NCI-H1417 (cell line): ENCODE measurements at places on chromosomes 2 and 18.

- peak; percentile 33 for DNase-seq
These were observed 51.2 kb upstream of the ADAM23 start for GRCh38 chr2:206392118-206392517.

GRCh38 chr2:96344011-96344410, 8.4 kb downstream of the NCAPH start:
- DNase-seq, result no peak

- no peak for DNase-seq
These were observed 30.1 kb downstream of the RBKS start for GRCh38 chr2:27860111-27860510.

DNA sequence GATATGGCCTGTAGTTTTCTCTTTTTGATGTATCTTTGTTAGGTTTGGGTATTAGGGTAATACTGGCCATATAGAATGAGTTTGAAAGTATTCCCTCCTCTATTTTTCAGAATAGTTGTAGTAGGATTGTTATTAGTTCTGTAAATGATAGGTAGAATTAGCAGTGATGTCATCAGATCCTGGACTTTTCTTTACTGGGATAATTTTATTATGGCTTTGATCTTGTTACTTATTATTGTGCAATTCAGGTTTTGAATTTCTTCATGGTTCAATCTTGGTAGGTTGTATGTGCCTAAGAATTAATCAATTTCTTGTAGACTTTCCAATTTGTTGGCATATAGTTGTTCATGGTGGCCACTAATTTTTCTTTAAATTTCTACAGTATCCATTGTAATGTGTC, 916.6 kb downstream of the CCDC85A start:
- DNase-seq, result no peak

DNA sequence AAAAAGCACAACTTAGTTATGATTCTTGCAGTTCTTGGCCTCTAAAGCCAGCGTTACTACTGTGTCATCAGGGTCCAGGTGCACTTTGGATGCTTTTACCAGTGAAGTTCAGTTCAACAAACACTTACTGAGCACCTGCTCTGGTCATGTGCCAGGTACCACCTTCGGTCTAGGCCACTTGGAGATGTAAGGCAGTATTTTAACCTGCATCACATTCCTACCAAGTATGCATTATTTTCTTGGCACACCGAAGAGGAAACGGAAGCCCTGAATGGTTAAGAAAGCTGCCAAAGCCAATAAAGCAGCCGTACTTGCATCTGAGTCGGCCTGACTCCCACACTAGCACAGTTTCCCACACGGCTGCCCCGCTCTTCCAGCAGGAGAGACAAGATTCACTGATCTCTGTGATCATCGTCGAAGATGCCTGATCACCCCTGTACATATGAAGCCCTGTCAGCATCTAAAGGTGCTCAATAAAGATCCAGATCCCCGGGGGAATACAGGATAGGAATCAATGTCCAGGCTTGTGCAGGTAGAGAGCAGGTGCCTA, 427.1 kb downstream of the EIPR1 start:
- no peak for DNase-seq

DNA sequence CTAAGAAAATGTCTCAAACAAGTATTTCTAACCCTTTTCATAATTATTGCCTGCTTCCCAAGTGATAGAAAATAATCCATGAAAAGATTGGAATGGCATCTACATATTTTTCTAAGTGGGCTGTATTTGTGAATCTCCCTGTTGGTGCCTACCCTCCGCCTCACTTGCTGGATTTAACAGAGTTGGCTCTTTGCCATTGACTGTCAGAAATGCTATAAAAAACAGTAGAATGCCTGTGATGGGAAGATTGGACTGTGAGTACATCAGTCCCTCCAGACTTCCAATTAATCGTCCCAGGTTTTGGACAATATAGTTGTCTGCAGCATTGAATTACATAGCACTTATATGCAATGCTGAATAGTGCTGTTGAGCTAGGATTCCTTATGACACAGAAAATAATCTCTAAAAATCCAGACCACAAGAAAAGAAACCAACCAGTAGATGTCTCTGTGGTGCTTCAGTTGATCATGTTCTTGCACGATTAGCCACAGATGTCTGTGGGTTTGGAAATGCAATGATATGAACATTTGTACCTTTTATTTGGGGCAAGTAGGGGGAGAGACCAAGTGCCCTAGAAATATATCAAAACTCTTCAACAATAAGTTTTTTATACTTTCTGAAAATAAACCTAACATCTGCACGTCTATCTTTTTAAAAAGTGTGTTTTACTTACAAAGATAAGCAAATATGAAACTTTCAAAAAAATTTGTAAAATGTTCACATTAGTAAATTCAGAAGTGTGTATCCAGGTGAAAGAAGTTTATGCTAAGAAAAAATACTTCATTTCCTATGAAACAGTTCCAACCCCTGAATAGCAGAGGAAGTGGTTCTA, 88.5 kb downstream of the DYNAP start:
- peak; percentile 27 for DNase-seq

DNA sequence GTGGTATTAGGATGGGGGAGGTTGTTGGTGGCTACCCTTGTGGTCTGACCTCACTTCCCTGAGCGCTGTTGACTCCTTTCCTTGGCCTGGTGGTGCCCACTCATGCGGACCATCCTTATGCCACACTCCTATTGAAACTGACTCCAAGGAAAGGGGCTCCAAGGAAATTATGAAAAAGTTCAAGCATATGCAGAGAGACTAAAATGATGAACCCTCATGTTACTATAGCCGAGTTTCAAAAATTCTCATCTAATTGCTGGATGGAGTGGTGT, 96.2 kb upstream of the STPG4 start:
- no peak for DNase-seq

GRCh38 chr2:186201371-186201770, 284.7 kb upstream of the ZC3H15 start:
- no peak for DNase-seq

- peak; percentile 9 for DNase-seq
These were observed 90.4 kb upstream of the SLC35G4 start for GRCh38 chr18:11518788-11519685.

DNA sequence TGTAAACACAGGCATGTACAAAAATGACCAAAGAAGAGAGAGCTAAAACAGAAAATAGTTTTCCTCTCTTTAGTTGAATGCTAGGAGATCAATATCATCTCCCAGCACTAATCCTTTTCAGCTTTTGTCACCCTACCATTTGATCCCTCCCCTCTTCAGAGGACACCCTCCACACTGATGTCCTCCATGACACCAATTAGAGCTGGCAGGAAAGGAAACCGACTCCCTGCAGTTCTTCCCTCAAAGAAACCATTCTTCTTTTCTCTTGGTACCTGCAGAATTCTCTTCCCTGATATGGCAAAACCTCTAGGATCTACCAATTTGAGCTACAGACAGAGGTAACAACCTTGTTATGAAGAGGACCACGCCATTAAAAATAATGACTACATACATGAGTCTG, 5.3 kb downstream of the EPB41L3 start:
- no peak for DNase-seq

GRCh38 chr18:48820483-48821250, 130.1 kb downstream of the SMAD7 start:
- DNase-seq, result no peak

DNA sequence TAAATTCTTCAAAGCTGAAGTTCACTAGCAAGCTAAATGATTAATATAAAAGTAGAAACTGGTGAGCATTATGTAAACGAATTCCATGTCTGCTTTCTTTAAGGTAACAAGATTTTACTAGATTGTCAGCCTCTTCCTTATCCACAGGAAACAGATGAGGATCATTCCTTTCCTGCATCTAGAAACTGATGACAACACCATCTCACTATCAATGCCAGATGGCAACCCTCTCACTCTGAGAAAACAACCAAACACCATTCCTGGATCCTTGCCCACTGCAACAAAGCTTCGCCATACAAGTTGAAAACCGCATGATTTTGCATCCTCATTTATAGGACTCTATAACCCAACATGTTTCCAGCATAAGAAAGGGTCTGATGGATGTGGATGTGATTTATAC, 122.9 kb downstream of the ZNF521 start:
- peak; percentile 43 for DNase-seq

GRCh38 chr18:6323319-6323889, 91.3 kb downstream of the L3MBTL4 start:
- DNase-seq, result no peak

GRCh38 chr2:88896971-88897370, 205.5 kb downstream of the RPIA start:
- DNase-seq, result no peak

- DNase-seq, result no peak
These were observed 149.2 kb downstream of the DYSF start for GRCh38 chr2:71602581-71602980.

GRCh38 chr2:173298536-173299097, 56.1 kb upstream of the CDCA7 start:
- no peak for DNase-seq

- DNase-seq, result no peak
These were observed 1085.6 kb downstream of the SOCS6 start for GRCh38 chr18:71374294-71375000.

GRCh38 chr18:32724071-32724749, 48.6 kb downstream of the KLHL14 start:
- DNase-seq, result peak; percentile 67

DNA sequence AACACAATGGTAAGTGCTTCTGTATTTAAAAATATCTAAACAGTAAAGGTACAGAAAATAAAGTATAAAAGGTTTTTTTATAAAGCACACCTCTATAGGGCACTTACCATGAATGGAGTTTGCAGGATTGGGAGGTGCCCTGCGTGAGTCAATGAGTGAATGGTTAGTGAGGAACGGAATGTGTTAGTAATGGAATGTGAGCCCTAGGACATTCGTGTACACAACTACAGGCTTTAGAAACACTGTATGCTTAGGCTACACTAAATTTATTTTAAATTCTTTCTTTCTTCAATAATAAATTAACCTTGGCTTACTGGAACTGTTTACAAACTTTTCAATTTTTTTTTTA, 337.9 kb upstream of the SLC39A10 start:
- DNase-seq, result no peak

- no peak for DNase-seq
These were observed 204.2 kb downstream of the GBX2 start for GRCh38 chr2:235963853-235964577.

GRCh38 chr18:33560686-33561370, 17.2 kb upstream of the ASXL3 start:
- peak; percentile 28 for DNase-seq

- no peak for DNase-seq
These were observed 76.2 kb downstream of the FAM168B start for GRCh38 chr2:131016826-131017741.

- DNase-seq, result no peak
These were observed 25.0 kb upstream of the MSGN1 start for GRCh38 chr2:17791121-17791816.

DNA sequence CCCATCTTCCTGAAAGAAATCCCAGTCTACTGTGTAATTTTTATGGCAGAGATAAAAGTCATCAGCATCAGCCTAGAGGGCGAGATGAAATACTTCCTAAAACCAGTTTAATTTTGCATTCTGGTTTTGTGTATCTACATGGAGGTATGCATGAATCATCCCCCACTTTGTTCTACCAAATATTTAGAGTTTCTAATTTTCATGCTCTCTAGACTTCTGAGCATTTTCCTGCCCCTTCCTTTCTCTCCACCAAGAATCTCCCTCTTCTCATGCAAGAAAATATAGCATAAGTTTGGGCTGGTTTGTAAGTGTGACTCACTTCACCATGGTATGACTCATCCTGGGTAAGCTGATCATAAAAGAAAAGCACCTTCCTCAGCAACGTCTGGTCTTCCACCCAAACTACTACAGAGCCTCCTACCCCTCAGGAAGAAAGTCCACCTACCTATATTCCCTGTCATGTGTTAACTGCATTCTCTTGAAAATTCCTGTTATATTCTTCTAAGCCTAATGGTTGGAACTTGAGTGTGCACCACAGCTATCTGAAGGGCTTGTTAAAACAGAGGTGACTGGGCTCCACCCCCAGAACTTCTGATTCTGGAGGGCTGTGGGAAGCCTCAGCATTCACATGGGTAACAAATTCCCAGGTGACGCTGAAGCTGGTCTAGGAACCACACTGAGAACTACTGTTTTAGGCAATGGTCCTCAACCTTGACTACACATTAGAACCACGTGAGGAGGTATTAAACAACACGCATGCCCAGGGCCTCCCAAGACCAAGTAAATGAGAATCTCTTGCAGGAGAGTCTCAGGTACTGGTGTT, 37.4 kb upstream of the RAPGEF4 start:
- no peak for DNase-seq

- DNase-seq, result no peak
These were observed 131.8 kb upstream of the TTC39C start for GRCh38 chr18:23882616-23883276.

DNA sequence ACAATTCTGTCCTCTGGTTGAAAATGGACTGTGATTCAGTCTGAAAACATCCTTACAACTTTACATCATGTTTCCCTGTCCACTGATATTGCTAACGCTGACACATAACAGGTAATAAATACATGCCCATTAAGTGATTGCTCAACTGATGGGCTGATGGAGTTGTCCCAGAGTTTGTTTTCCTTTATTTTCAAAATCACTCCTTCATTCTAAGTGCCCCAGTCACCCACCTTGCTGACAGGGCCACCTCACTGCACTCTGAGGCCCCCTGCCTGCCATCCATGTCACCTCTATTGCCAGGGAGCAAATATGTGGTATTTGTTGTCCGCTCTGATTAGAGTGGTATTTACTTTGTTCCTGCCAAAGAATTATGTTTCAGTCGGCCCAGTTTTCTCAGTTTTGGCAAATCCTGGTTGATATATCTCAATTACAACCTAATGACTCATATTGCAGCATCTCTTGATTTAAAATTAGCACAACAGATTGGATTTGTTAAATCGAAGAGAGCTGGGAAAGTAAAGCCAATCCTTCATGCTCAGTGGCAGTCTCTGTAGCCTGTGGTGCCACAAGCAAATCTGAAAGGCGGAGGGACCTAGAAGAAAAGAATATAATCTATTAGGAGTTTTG, 105.1 kb downstream of the RDH14 start:
- no peak for DNase-seq

DNA sequence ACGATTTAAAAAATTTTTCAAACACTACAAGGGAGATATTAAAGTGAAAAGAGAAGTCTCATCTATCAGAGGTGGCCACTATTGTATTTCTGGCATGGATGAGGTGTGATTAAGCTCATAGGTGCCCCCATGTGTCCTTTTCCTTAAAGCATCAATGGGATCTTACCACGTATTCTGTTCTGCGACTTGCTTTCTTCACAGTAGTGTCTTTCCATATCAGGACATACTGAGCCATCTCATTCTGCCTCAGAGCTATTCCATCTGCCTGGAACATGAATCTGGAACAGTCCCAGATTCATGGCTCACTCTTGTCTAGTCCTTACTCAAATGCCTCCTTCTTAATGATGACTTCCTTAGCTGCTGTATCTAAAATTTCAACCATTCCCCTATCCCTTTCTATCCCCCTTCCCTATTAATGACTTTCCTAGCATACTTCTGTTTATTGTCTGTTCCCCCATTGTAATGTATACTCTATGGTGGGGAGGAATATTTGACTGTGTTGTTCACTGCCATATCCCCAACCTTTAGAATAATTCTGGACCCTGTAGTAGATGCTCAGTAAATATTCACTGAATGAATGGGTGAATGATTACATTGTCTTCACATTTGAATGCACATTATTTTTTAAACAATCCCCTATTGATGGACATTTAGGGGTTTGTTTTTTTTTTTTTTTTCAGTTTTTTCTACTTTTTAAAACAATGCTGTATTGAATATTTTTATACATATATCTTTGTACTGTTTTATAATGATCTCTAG, 11.1 kb downstream of the STAMBP start:
- no peak for DNase-seq
